ENCODE measurements at places on chromosomes 3 and 15.
A peak's percentile ranks its signal among the peaks of the same experiment; 100 is the strongest.

- DNase-seq = no peak
Observed at GRCh38 chr15:40285151-40285550, 2.3 kb upstream of the ANKRD63 start.

GRCh38 chr15:56996093-56996492 is 77.6 kb downstream of the TCF12 start:
- no peak for DNase-seq

- DNase-seq = no peak
Observed at GRCh38 chr3:13002398-13003124, 70.7 kb downstream of the IQSEC1 start.

DNA sequence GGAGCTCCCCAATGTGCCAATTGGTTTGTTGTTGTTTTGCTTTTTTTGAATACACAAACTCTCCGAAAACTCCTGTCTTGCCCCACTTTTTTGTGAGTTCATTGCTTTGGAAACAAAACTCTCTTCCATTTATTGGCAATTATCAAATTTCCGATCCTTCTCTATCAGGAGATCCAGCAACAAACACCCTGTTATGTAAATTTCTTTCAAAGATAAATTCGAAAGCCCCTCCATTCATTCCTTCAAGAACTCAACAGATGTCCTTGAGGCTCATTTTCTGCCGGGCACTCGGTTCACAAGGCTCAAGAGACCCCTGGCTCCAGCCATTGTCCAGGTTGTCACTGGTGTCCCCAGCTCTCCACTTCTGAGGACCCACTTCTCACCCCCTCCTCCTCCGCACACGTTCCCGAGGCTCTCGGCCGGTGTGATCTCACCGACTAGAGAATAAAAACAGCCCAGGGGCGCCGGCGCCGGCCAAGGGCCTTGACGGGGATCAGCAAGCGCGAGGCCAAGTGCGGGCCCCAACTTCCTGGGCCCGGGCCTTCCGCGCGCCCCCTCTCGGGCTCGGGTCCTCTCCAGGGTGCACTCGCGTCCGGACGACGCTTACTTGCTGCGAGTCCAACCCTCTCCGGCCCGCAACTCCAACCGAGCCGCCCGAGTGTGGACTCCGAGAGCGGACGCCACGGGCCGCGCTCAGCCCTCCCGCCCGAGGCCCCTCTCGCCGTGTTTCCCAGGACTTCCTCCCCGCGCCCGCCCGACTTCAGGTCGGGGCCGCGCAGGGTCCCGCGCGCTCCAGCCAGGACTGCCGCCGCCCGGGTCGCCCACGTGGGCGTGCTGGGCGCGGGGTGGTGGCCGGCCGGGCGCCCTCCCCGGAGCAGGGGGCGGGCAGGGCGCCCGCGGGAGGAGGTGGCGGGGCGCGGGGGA is 533 bp upstream of the SMAD3 start:
- no peak for DNase-seq

- no peak for DNase-seq
Observed at GRCh38 chr3:72031581-72031980, 246.6 kb upstream of the PROK2 start.

- DNase-seq = no peak
Observed at GRCh38 chr3:87507753-87508152, 231.4 kb upstream of the POU1F1 start.

DNA sequence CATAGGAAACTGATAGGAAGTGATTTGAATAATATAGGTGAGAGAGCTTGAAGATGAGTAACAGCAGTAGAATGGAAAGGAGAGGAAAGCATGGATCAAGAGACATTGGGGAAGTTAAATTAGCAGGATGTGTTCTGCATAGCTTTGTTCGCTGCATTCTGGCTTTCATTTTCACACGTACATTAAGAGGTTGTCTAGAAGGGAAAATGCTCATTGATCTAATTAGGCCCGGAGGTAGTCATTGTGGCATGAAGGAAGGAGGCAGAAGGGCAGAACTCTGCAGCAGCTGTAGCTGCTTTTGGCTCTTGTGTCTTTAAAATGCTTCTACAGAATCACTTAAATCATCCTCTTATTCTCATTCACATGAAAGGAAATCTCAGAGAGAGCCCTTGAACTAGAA is 40.3 kb downstream of the KCNAB1 start:
- no peak for DNase-seq

DNA sequence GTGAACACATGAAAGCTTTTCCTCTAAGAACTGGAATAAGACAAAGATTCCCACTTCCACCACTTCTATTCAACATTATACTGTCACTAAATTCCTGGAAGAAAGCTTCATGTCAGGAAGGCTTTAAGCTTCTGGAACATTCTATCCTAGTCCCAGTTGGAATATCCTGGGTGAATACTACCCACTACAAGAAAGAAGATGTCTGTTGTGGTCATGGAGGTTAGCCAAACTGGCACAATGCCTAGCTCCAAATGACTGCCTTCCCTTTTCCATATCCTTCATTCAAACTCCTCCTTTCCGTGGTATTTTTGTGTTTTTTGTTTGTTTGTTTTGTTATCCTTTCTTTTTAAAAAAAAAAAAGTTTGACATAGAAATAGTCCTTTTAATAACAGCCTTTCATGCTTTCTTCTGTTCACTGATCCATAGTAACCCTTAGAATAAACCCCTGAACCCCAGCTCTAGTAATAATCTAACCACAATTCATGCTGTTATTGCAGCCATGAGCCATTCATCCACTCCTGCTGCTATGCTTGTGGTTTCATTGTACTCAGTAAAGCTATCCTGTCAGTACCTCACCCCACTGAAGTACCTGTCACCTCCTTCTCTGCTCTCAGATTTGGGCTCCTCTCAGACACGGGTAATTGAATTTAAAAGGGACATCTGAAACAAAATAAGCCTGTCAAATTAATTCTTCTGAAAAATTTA is 447.5 kb downstream of the IGSF11 start:
- no peak for DNase-seq

GRCh38 chr15:84889313-84889990 is 5.0 kb downstream of the SLC28A1 start:
- DNase-seq = no peak

- peak; percentile 27 for DNase-seq
Observed at GRCh38 chr3:112734736-112735350, 93.9 kb upstream of the CCDC80 start.

DNA sequence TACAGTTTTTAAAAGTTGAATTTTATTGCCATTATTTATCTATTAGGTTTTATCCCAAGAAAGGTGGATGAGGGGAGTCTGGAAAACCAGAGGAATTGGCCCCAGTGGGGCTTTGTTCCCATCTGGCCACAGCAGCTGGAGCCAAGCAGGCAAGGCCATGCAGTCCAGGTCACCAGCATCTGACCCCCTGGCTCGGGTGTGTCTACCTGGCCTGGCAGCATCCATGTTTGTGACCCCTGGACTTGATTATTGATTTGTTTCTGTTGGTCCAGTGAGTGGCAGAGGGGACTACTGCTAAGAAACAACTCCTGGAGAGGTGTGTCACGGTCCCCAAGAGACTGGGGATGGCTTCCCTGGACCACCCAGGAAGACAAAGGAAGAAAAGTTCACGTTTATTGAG is 111.1 kb downstream of the NUP210 start:
- no peak for DNase-seq

GRCh38 chr15:43529141-43529540 is 11.7 kb downstream of the MAP1A start:
- DNase-seq = no peak

DNA sequence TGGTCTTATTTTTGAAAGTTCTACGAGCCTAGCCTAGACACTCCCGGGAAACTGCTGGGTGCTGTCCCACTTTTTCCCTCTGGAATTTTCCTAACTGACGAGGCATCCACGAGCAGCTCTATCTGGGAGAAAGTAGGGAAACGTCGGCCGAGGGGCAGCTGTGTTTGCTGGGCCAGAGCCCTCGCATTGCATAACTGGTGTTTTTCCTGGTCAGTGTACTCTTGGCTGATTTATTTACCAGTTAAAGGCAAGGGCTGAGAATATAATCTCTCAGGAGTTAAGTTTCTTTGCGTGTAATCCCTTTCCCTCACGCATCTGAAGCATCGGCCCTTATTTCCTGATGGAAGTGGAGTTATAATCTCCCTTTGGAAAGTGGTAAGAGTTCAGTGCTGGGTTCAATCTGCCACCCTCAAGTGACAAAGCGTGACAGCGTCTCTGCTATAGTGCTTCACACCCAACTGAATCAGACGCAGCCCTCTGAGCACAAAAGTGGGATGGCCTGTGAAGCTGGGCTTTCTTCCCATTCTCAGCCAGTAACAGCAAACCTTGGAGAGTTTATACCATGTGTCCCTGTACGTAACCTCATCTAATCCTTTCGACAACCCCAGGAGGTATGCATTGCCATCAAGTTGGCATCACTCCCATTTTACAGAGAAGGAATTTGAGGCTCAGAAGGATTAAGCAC is 311.5 kb downstream of the RORA start:
- no peak for DNase-seq

DNA sequence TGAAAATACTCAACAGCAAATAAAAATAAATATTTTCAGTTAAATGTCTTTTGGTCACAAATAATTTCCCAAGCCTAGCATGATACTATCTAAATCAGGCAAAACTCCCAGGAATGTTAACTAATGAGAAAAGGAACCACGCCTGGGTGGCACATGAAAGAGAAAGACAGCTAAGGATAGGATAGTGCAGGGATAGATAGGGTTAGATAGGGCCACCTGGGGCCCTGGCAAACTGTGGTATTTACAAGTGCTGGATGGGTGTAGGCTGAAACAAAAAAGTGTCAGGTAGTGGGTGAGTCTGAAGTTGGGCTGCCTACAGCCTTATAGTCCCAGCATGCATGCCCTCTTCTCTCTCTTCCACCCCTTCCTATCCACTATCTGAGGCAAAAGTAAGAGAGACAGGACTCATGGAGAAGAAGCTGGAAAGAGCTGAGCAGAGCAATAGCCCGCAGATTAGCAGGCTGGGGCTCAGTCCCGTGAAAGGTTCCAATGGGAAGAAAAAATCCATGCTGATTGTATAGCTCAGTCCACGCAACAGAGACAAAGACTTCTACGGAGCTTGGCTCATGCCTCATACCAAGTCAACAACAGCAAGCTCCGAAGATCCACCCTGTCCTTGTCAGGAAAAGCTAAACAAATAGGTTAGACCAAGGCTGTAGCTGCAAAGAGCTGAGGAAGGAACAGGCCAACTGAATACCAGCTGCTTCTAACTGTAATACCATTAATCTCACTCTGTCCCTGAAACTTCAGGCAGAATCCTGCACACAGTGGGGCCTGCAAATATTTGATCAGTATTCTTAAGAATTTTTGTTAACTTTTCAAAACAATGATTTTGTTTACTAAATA is 342.1 kb upstream of the ATP11B start:
- DNase-seq = no peak

DNA sequence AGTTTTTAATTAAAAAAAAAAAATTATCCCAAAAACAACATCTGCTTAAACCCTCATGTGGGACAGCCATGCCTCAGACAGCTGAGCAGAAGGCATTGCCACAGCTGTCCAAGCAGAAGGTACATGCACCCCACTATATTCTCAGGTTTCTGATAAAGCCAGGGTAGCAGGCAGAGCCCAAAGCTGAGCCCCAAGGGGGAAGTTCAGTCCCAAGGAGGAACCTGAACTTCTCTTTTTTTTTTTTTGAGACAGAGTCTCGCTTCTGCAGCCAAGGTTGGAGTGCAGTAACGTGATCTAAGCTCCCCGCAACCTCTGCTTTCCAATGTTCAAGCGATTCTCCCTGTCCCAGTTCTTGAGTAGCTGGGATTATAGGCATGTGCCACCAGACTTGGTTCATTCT is 33.2 kb downstream of the MKRN2 start:
- DNase-seq = no peak

DNA sequence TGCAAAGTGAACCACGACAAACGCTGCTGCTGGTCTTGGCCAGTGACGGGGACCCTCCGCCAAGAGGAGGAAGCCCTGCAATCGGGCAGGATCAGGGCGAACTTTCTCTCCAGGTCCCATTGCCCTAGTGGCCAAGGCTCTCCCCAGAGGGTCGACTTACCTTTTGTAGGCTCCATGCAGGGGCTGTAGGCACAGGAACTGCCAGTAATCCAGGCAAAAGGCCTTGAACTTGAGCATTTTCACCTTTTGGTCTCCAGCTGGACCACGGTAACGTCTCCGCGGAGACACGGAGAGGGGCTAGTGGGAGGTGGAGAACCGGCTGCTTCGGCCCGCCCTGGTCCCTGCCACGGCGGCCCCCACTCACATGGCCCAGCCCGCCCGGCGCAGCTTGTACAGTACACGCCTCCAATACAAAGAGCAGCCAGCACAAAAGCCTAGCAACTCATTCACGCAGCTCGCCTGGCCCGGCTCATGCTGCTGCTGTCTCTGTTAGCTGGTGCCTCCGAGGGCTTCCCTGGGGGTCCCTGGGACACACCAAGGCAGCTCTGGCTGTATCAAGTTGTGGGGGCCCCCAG is 31.0 kb downstream of the IQSEC1 start:
- DNase-seq = no peak

DNA sequence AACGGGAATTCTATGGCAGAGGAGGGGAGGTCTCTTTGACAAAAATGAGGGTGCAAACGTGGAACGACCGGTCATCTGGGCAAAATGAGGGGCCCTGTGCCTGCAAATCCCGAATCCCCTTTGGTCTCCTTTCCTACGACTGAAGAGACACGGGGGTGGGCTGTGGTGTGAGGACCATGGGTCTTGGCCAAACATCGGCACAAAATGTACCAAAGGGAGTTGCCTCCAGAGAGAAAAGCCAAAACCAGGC is 498 bp downstream of the ZNF280D start:
- no peak for DNase-seq

- DNase-seq = no peak
Observed at GRCh38 chr3:16462679-16463078, 50.8 kb downstream of the RFTN1 start.

DNA sequence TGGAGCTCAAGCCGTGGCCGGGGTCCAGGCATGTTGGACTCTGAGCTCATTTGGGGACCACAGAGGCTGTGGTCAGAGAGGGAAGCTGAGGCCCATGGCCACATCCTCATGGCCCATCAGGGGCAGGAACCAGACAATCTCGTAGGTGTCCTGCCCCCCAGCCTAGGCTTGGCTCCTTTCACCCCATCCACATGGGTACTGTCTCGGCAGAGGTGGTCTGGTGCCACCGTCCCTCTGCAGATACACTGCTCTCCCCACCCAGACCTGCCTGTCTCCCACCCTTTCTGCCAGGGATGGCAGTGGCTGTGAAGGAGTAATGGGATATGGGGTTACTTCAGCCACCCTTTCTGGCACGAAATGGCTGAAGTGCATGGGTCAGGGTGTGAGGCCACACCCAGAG is 7.9 kb downstream of the PRSS50 start:
- DNase-seq = no peak

DNA sequence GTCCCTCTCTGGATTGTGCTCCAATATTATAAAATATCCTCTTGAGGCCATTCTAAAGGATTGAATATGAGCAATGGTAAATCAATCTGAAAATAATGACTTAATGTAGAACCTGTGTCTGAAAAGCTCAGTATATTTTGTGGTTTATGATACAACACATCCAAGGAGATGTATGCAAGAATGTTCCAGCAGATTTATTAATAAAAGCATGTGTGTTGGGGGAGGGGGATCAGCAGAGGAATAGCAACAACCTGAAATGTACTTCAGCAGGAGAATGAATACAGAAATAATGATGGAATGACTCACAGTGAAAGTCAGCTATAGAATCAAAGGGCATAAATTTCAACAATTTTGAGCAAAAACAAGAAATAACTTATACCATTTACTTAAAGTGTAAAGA is 56.7 kb upstream of the NUDT16 start:
- no peak for DNase-seq

GRCh38 chr15:98439523-98439942 is 208.8 kb upstream of the IGF1R start:
- no peak for DNase-seq

- DNase-seq = no peak
Observed at GRCh38 chr3:146561879-146562278, 17.5 kb upstream of the PLSCR1 start.
